ENCODE measurements at places on chromosomes 13 and 19. TPM values are rescaled to one million over a fixed set of nuclear protein-coding genes. Genes with fewer than 3 reads are reported as not detected.

Gene KCTD12
- total RNA-seq, result 1.7 TPM

Gene CATSPERD
- total RNA-seq, result not detected

Gene KCNN4
- total RNA-seq, result 48.4 TPM

Gene GTF2F1
- 63.5 TPM for total RNA-seq

Gene ARHGAP33
- total RNA-seq, result 3.0 TPM

Gene SLC1A6
- not detected for total RNA-seq

Gene TRPC4
- not detected for total RNA-seq

Gene KISS1R
- 0.43 TPM for total RNA-seq

Gene ACTL9
- not detected for total RNA-seq

Gene LENG9
- total RNA-seq, result 3.9 TPM

Gene ZNF296
- 11.5 TPM for total RNA-seq

Gene PSMC4
- total RNA-seq, result 278 TPM

Gene KATNAL1
- total RNA-seq, result 5.9 TPM

Gene URAD
- not detected for total RNA-seq

Gene ZNF681
- total RNA-seq, result not detected

Gene GZMM
- total RNA-seq, result 0.32 TPM

Gene ANKRD24
- 0.34 TPM for total RNA-seq

Gene ABHD13
- 4.0 TPM for total RNA-seq

Gene LIM2
- total RNA-seq, result not detected

Gene ZNF491
- not detected for total RNA-seq

All from A549 treated with dexamethasone at 1 μM for 4 hours (cell line).